ENCODE measurements at places on chromosomes 6 and 20.

- no peak for DNase-seq
Observed at GRCh38 chr6:75333676-75334200, 49.1 kb upstream of the TMEM30A start.

GRCh38 chr20:36461600-36462439 is 79.5 kb upstream of the MYL9 start:
- no peak for DNase-seq

- no peak for DNase-seq
Observed at GRCh38 chr6:44202972-44203750, 13.6 kb upstream of the MYMX start.

DNA sequence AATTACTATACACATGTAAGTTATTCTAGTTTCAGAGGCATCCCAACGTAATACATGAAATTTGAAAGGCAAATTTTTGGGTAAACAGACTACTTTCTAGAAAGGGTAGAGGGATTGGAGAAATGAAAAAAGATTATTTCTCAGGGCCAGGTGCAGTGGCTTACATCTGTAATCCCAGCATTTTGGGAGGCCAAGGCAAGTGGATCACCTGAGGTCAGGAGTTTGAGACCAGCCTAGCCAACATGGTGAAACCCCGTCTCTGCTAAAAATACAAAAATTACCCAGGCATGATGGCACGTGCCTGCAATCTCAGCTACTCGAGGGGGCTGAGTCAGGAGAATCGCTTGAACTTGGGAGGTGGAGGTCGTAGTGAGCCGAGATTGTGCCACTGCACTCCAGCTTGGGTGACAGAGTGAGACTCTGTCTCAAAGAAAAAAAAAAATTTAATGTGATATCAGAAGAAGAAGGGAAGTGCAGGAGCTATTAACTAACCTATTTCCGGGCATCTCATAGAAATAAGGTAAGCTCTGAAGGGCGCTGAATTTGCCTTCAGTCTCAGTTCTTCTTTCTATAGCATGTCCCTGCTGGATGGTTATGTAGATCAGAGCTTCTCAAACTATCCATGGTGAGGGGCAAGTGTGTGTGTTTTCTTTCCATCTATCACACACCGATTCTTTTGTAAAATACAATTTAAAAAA is 100.3 kb upstream of the MTHFD1L start:
- DNase-seq = no peak

GRCh38 chr20:2713285-2713684 is 20.7 kb downstream of the EBF4 start:
- DNase-seq = no peak
